ENCODE measurements at places on chromosomes 11 and 22.

- no peak for DNase-seq
Measured at GRCh38 chr11:44824300-44824704, 97.5 kb downstream of the TSPAN18 start.

GRCh38 chr11:68440224-68440623 lies 20.3 kb upstream of the PPP6R3 start:
- no peak for DNase-seq

- no peak for DNase-seq
Measured at GRCh38 chr22:48494968-48495750, 1332.5 kb downstream of the BRD1 start.

GRCh38 chr11:64084146-64084950 lies 48.6 kb downstream of the FLRT1 start:
- DNase-seq: no peak

GRCh38 chr22:38271927-38272372 lies 860 bp downstream of the TMEM184B start:
- DNase-seq: no peak
